ENCODE measurements at places on chromosomes 3 and 15. TPM values are rescaled to one million over a fixed set of nuclear protein-coding genes. Genes with fewer than 3 reads are reported as not detected.

DNA sequence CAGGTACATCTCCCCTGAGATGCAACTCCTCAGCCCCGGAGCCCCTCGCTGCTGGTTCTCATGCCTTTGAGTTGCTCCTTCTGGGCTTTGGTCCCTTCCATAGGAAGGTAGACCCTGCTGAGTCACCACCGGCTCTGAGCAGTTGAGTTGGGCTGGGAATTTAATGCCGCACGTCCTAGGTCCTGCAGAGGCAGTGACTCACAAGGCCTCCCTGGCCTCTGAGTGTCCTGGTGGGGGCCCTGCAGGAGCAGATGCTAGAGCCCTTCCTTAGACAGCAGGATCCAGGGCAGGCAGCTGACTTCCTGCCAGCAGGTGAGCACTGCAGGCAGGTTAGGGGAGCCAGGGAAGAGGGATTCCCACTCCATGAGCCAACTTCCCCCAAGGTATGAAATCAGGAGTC, 5.5 kb upstream of the NTRK3 start:
- no peaks in the 10 kb centered on the region for H3K27me3 ChIP-seq
- no peak overlapping the region for H3K4me3 ChIP-seq
- H3K4me1 ChIP-seq = peaks cover 3% of the 10 kb centered on the region
- no peaks in the 10 kb centered on the region for H3K36me3 ChIP-seq
- DNase-seq = no peak
- H3K27ac ChIP-seq = no peak overlapping the region

- no peak overlapping the region for H3K27ac ChIP-seq
- no peaks in the 10 kb centered on the region for H3K27me3 ChIP-seq
- H3K36me3 ChIP-seq = peaks cover 5% of the 10 kb centered on the region
- no peak for DNase-seq
- H3K4me1 ChIP-seq = no peaks in the 10 kb centered on the region
Measured at GRCh38 chr3:105527949-105528348, 161.2 kb downstream of the ALCAM start.

GRCh38 chr15:95995375-95996168, 334.9 kb upstream of the NR2F2 start:
- no peaks in the 10 kb centered on the region for H3K36me3 ChIP-seq
- no peak overlapping the region for H3K27ac ChIP-seq
- DNase-seq = no peak
- H3K4me1 ChIP-seq = no peaks in the 10 kb centered on the region

GRCh38 chr3:134839422-134839821, 44.4 kb downstream of the EPHB1 start:
- no peaks in the 10 kb centered on the region for H3K4me1 ChIP-seq
- no peaks in the 10 kb centered on the region for H3K27me3 ChIP-seq
- no peak for DNase-seq
- no peak overlapping the region for H3K27ac ChIP-seq
- H3K4me3 ChIP-seq = no peak overlapping the region
- H3K36me3 ChIP-seq = no peaks in the 10 kb centered on the region

GRCh38 chr3:182508919-182509711, 284.2 kb upstream of the ATP11B start:
- H3K4me1 ChIP-seq = no peaks in the 10 kb centered on the region
- no peaks in the 10 kb centered on the region for H3K36me3 ChIP-seq
- no peak overlapping the region for H3K4me3 ChIP-seq
- no peak for DNase-seq
- no peak overlapping the region for H3K27ac ChIP-seq
- H3K27me3 ChIP-seq = no peaks in the 10 kb centered on the region

DNA sequence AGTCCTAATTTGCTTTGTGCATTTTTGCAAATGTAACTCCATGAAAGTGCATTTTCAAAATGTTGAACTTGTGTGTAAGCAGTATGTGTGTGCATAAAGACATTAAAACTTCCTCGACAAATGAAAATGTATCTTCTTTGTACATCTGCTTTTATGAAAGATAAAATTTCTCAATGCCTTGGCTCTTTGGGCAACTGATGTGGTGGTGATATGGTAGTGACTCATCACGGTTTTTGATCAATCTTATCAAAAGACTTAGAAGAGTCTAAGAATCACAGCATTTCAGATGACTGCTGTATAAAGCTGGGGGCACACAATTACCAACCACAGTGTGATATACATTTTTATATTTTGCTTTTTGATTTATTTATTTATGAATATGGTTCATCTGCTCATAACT, 5.4 kb upstream of the MASP1 start:
- H3K4me1 ChIP-seq = no peaks in the 10 kb centered on the region
- H3K27me3 ChIP-seq = no peaks in the 10 kb centered on the region
- no peaks in the 10 kb centered on the region for H3K36me3 ChIP-seq
- H3K27ac ChIP-seq = no peak overlapping the region

- H3K27ac ChIP-seq = no peak overlapping the region
Measured at GRCh38 chr3:7489417-7489816, 628.5 kb downstream of the GRM7 start.

- no peaks in the 10 kb centered on the region for H3K4me1 ChIP-seq
- DNase-seq = peak; percentile 57
- no peak overlapping the region for H3K27ac ChIP-seq
- H3K36me3 ChIP-seq = no peaks in the 10 kb centered on the region
- H3K27me3 ChIP-seq = no peaks in the 10 kb centered on the region
- no peak overlapping the region for H3K4me3 ChIP-seq
Measured at GRCh38 chr3:168116279-168116678, 20.6 kb upstream of the GOLIM4 start.

GRCh38 chr3:79063624-79064023, 704.2 kb downstream of the ROBO1 start:
- DNase-seq = no peak
- H3K4me3 ChIP-seq = no peak overlapping the region
- no peak overlapping the region for H3K27ac ChIP-seq
- H3K27me3 ChIP-seq = no peaks in the 10 kb centered on the region

DNA sequence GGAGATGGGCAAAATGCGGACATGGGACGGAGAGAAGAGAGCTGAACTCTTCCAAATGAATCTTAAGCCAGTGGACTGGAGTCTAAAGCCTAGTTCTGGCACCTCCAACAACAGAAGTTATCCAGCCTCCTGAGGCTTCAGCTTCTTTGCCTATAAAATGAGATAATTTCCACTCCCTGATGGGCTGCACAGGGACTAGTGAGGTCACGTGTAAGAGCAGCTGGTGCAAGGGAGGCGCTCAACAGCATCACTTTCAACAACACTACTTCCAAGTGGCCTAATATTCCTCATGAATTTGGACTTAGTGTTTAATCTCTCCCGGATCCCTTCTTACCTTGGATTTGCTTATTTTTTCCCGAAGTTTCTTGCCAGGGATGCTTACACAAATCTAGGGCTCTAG, 8.7 kb downstream of the CXCR6 start:
- H3K27me3 ChIP-seq = no peaks in the 10 kb centered on the region
- no peak for DNase-seq
- H3K36me3 ChIP-seq = peaks cover 71% of the 10 kb centered on the region
- H3K4me1 ChIP-seq = peaks cover 4% of the 10 kb centered on the region
- H3K4me3 ChIP-seq = no peak overlapping the region

- H3K27me3 ChIP-seq = no peaks in the 10 kb centered on the region
- H3K4me3 ChIP-seq = no peak overlapping the region
- H3K36me3 ChIP-seq = no peaks in the 10 kb centered on the region
Measured at GRCh38 chr3:67090474-67090873, 92.4 kb downstream of the KBTBD8 start.

DNA sequence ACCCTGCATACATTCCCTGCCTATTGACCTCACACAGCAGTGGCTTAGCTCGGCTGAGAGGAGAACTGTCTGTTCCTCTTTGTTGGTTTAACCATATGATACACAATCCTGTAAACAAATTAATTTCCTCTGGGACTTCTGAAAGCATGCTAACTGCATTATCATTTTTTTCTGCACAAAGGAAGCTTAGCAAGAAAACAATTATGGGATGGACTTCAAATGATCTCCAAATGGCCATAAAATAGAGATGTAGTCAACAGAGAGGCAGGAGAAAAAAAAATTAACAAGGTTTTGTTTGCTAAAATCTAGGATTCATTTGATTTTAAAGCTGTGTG, 14.4 kb upstream of the TMC3 start:
- H3K36me3 ChIP-seq = no peaks in the 10 kb centered on the region
- no peak overlapping the region for H3K4me3 ChIP-seq
- DNase-seq = no peak
- no peak overlapping the region for H3K27ac ChIP-seq

DNA sequence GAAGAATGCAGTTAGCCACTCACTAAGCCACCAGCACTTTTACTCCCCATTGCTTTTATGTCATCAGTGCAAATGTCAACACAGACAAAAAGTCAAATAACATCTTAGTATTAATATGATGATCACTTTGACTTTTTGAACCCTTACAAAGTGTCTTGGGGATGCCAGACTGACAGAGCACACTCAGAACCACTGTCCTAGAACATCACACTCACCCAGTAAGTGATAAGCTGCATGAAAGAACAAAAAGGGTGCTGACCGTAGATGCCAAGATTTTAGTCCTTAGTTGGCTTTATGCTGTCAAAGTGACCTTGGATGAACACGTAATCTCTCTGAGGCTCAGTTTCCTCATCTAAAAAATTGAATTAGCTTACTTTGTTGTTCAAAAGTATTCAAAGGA, 279.5 kb upstream of the TRIM42 start:
- no peaks in the 10 kb centered on the region for H3K27me3 ChIP-seq
- H3K36me3 ChIP-seq = no peaks in the 10 kb centered on the region
- H3K27ac ChIP-seq = no peak overlapping the region
- H3K4me3 ChIP-seq = no peak overlapping the region
- no peak for DNase-seq
- H3K4me1 ChIP-seq = no peaks in the 10 kb centered on the region

DNA sequence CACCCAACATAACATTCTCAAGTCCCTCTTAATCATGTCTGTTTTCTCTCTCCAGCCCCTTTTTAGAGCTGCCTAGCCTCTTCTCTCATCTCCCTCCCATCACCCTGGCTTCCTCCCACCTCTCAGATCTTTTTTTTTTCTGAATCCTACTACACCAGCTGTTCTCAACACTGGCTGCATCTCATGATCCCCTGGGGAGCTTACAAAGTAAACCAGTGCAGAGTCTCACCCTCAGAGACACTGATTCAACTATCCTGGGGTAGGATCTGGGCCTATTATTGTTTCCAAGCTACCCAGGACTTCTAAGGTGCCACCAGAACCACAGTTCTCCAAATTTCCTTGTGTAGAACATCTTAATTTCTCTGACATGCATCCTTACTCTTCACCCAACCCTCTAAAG, 50.3 kb upstream of the ACAN start:
- H3K36me3 ChIP-seq = no peaks in the 10 kb centered on the region
- peaks cover 12% of the 10 kb centered on the region for H3K4me1 ChIP-seq
- no peak overlapping the region for H3K27ac ChIP-seq
- no peak overlapping the region for H3K4me3 ChIP-seq
- no peak for DNase-seq

DNA sequence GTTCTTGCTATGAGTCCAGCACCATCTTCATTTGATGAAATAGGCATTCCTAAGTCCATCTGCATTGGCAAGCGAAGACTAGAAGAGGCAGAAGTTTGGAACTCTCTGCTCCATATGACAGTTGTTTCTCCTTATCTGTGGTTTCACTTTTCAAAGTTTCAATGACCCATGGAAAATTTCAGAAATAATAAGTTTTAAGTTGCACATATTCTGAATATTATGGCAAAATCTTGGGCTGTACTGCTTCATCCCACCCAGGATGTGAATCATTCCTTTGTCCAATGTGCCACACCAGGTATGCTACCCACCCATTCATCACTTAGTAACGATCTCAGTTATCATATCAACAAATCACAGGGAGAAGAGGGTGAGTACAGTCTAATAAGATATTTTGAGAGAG, 647.9 kb downstream of the GRM7 start:
- no peaks in the 10 kb centered on the region for H3K27me3 ChIP-seq
- peaks cover 19% of the 10 kb centered on the region for H3K4me1 ChIP-seq
- no peak overlapping the region for H3K27ac ChIP-seq
- no peak for DNase-seq
- no peaks in the 10 kb centered on the region for H3K36me3 ChIP-seq

DNA sequence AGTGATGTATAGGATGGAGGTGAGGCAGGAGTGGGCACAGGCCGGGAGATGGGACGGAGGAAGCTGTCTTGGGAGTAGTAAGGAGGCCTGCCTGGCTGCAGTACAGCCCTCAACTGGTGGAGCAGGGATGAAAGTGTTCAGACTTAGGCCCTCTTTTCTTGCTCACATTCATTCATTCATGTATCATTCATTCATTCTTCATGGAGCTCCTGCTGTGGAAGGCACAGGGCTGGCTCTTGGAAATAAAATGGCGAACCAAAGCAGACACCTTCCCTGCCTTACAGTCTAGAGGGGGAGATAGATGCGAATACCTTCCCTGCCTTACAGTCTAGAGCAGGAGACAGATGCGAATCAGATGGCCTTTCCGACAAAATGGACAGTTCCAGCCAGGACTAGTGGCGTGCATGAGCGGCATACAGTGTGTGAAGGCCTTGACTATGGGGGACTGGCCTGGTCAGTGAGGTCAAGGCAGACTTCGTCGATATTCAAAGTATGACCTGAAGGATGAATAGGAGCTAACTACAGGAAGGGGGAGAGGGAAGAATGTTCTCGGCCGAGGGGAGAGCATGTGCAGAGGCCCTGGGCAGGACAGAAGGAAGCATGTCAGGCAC, 143.2 kb upstream of the TLE3 start:
- no peaks in the 10 kb centered on the region for H3K27me3 ChIP-seq
- no peak overlapping the region for H3K27ac ChIP-seq
- H3K4me3 ChIP-seq = no peak overlapping the region
- no peaks in the 10 kb centered on the region for H3K36me3 ChIP-seq

DNA sequence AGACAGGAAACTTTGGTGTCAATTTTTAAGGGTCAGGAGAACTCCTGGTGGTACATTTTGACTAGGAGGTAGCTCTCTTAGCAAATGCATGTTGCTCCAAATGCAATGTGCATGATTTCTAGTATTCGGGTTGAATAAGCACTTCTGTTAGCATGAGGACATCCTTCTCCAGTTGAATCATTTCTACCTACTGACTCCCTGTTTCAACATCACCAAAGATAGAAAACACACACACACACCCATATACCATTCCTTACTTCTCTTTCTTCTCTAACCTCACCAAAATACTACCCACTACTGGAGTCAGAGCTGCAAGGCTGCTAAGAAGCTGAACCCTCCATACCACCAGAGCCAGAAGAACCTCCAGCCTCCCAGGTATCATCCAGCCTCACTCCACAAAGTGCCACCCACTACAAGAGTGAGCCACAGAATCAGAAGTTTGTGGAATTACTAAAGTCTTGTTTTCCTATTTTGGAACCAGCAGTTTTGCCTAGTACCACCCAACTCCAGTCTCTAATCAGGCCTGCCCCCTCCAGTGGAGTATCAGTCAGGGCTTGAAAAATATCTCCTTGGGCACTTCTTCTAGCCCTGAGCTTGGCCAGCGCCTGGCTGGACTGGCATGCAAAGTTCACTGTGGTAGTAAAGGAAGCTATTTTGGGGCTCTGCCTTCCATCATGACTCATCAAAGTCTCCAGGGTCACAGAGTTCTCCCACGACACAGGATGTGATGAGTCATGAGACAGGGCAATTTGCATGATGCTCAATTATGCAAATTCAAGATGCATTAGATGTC, 110.3 kb downstream of the CYP19A1 start:
- peak; percentile 19 for DNase-seq
- H3K36me3 ChIP-seq = no peaks in the 10 kb centered on the region
- H3K4me3 ChIP-seq = no peak overlapping the region
- no peaks in the 10 kb centered on the region for H3K27me3 ChIP-seq
- peak overlapping the region; percentile 56 for H3K27ac ChIP-seq
- H3K4me1 ChIP-seq = peaks cover 17% of the 10 kb centered on the region

NLGN1 gene
- total RNA-seq = 5.2 TPM

HTR3C gene
- total RNA-seq = not detected

CATSPER2 gene
- total RNA-seq = 1.4 TPM

TICRR gene
- not detected for total RNA-seq

REC114 gene
- total RNA-seq = not detected

C3orf38 gene
- total RNA-seq = 13.0 TPM

FSIP1 gene
- not detected for total RNA-seq

XIRP1 gene
- total RNA-seq = not detected

GABRR3 gene
- not detected for total RNA-seq

GPR27 gene
- 2.4 TPM for total RNA-seq

IREB2 gene
- 12.7 TPM for total RNA-seq

PRR23B gene
- not detected for total RNA-seq

TNFAIP8L3 gene
- total RNA-seq = 2.6 TPM

TLR9 gene
- not detected for total RNA-seq
